ENCODE measurements at places on chromosomes 7 and 10.

DNA sequence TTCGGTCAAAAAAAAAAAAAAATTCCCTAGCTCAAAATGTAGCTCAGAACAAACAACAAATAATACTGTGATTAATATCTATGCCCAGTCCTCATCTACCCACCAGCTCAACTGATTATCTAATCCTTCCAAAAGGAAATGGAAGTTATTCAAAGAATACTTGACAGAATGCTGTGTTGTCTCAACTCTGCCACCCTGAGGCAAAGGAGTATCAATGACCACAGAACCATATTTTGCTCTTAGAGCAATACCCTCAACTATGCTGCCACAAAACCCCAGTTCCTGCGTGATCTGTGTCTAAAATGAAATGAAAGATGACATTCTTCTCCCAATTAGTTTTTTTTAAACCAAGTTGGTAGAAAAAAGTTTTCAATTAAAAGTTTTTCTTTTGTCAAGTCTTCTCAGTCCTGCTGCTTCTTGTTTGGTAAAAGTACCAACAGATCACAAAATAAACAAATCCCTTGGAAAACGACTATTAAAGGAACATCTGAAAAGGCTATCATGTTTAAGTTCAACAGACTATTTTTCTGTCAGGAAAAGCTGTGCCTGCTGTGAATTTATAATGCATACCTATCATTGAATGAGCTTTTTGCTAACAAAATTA, 21.6 kb downstream of the RBM28 start:
- DNase-seq, result no peak

GRCh38 chr7:45687721-45688120, 113.6 kb downstream of the ADCY1 start:
- DNase-seq, result no peak

- no peak for DNase-seq
Measured at GRCh38 chr10:16993186-16993585, 136.4 kb downstream of the CUBN start.

DNA sequence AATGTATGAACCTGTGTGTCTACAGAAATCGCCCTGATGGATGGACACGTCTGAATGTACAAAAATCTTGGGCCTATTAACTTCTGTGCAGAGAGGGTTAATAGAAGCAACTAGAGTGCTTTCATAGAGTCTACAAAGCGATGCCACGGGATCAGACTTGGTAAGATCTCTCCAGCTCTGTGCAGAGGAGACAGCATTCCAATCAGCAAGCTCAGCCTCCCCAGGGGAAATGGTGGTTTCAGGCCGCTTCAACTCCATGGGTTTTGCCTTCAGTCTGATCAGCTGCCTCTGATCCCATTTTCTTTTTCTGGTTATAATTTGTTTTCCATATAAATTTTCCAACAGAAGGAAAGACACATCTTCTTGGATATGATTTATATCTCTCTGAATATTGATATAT, 35.1 kb upstream of the COBL start:
- DNase-seq, result no peak

DNA sequence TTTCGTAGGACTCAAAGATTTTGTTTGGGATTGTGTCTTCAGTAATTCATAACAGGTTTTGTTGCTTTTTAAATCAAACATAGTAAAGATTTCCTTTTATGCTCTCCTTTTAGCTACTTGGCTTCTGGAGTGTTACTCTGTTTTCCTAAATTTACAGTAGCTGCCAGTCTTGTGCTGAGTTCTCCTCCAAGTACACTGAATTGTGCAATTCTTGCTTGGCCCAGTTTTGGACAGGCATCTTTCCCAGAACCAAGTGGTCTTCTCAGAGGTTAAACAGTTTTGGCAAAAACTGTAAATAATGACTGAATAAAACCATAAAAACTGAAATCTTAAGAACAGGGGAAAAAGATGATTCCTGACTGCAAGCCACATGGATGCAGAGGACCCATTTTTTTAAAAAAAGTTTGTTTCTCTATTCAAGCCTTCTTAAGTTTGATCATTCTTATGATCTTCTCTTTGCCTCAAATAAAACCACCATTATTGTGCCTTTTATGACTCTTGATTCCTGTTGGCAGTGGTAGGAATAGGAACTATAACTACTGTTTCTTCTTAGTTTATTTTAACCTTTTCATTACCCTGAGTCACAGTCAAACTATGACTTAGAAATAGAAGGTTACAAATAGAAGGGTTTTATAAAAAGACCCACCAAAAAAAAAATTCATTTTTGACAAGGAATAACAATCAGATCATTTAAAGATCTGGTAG, 88.0 kb downstream of the MDFIC start:
- DNase-seq, result peak; percentile 71

DNA sequence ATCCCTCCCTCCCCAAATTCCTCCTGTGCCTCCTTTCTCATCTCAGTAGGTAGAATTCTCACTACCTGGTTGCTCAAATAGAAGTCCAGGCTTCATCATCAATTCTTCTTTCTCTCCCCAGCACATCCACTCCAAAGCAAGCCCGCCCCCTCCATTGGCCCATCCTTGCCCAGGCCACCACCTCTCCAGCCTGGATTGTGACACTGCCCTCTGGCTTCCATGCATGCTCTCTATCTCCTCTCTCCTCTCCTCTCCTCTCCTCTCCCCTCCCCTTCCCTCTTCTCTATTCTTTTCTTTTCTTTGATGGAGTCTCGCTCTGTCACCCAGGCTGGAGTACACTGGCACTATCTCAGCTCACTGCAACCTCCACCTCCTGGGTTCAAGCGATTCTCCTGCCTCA, 144.9 kb downstream of the UBE2H start:
- no peak for DNase-seq

GRCh38 chr10:60998932-60999331, 54.9 kb upstream of the RHOBTB1 start:
- no peak for DNase-seq

GRCh38 chr10:84076047-84076388, 63.3 kb upstream of the GHITM start:
- DNase-seq, result no peak

- peak; percentile 44 for DNase-seq
Measured at GRCh38 chr10:75547391-75548298, 116.2 kb downstream of the LRMDA start.

- DNase-seq, result no peak
Measured at GRCh38 chr7:112759905-112760304, 30.3 kb downstream of the TMEM168 start.

DNA sequence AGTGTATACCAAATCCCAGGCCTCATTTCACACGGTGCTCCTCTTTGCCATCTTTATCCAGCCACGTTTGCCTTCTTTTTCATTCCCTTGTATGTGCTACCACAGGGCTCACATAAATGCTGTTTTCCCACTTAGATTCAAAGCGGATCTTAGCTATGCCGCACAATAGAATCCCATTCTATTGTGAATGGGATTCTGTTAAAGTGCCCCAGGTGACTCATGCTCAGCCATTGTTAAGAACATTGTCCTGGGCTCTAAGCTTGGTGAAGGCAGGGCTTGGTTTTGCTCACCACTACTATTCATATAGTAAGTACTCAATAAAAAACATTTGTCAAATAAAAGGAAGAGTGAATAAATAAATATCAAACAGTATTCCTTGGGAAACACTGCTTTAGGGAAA, 72.3 kb upstream of the PHYHIPL start:
- no peak for DNase-seq

- peak; percentile 69 for DNase-seq
Measured at GRCh38 chr7:117871778-117872538, 1.3 kb downstream of the CTTNBP2 start.

DNA sequence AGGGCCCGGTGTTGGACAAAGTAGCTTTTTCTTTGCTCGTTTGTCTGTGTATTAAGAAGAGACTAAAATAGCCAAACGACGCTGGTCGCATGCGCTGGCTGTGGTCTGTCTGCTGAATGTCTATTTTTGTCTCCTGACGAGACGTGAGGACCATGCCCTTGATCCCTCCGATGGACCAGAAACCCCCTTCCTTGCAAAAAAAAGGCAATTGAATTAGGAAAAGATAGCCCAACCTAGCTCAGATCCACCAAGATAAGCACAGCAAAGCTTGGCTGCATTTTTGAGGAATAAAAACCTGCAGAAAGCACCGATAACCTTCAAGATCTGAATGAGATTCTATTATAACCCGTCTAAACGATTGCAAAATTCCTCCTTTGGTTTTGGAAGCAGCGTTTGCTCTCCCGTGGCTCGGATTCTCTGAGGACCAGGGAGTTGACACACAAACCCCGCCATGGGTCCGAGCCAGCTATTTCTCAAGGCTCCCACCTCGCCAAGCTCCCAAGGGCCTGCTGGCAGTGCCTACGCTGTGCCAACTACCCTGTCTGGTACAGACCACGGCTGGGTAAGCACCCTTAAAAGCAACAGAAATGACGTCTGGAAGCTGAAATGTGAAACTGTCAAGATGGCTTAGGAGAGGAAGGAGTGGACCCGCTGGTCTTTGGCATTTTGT, 17.7 kb upstream of the TTYH3 start:
- DNase-seq, result no peak
